ENCODE measurements at places on chromosomes 2 and 18. TPM values are rescaled to one million over a fixed set of nuclear protein-coding genes. Genes with fewer than 3 reads are reported as not detected.

The SOCS6 gene
- total RNA-seq, result 23.8 TPM

The GAL3ST2 gene
- total RNA-seq, result not detected

The RETSAT gene
- 55.8 TPM for total RNA-seq

The ASTL gene
- total RNA-seq, result not detected

The CEBPZ gene
- 61.4 TPM for total RNA-seq

The SLC14A1 gene
- 5.1 TPM for total RNA-seq

The TMEM37 gene
- not detected for total RNA-seq

The ZC3H8 gene
- 54.2 TPM for total RNA-seq

The ATP6V1C2 gene
- total RNA-seq, result not detected

GRCh38 chr18:50131591-50131990 lies 63.4 kb downstream of the MYO5B start:
- no peaks in the 10 kb centered on the region for H3K4me1 ChIP-seq
- no peak overlapping the region for H3K27ac ChIP-seq
- no peak overlapping the region for H3K4me3 ChIP-seq
- H3K36me3 ChIP-seq, result no peaks in the 10 kb centered on the region
- H3K27me3 ChIP-seq, result no peaks in the 10 kb centered on the region
- no peak for DNase-seq

DNA sequence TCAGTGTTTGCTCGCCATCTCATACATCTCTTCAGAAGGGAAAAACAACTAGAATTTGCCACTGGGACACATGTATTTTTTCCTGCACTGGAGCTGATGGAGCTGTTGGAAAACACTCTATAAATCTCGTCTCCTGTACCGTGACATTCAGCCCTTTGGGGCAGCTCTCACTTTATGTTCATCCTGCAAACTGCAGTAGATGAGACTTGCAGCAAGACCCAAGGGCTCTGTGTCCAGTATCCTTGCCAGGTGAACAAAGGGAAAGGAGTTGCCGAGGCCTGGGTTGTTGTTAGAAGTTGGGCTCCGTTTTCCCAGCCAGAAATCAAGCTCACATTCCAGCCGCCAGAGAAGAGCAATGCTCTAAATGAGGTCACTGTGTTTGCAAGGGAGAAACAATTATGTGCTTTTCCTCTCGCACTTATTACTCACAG lies 285.1 kb downstream of the SLC4A3 start:
- H3K27me3 ChIP-seq, result no peaks in the 10 kb centered on the region
- no peak overlapping the region for H3K4me3 ChIP-seq
- no peak overlapping the region for H3K27ac ChIP-seq
- peak; percentile 5 for DNase-seq

- no peak for DNase-seq
- no peaks in the 10 kb centered on the region for H3K36me3 ChIP-seq
- no peaks in the 10 kb centered on the region for H3K27me3 ChIP-seq
- no peak overlapping the region for H3K27ac ChIP-seq
Measured at GRCh38 chr2:9757501-9758264, 85.6 kb upstream of the TAF1B start.

DNA sequence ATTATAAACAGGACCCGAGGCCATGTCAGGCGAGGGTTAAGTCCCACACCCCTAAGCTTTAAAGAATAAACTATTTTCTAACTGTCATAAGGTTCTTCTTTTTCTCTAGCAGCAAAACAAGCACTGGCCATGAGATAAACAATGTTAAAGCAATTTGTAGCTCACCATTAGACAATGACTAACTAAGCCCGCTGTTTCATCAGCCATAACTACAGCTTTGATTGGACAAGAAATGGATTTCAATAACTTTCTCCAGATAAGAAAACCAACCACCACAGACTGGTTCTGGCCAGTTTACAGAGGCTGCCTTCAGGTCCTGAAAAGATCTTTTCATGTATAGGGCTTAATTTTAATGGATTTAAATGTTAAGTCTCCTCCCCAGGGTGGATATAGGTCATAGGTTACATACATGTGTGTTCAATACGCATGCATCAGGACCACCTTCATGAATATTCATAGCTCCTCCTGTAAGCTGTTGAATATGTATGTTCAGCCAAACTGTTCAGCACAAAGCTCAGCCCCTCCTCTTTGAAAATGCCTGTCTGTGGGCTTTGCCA lies 108.7 kb upstream of the RAB6C start:
- H3K36me3 ChIP-seq, result no peaks in the 10 kb centered on the region
- no peaks in the 10 kb centered on the region for H3K27me3 ChIP-seq
- H3K4me1 ChIP-seq, result no peaks in the 10 kb centered on the region
- DNase-seq, result peak; percentile 5
- no peak overlapping the region for H3K27ac ChIP-seq

DNA sequence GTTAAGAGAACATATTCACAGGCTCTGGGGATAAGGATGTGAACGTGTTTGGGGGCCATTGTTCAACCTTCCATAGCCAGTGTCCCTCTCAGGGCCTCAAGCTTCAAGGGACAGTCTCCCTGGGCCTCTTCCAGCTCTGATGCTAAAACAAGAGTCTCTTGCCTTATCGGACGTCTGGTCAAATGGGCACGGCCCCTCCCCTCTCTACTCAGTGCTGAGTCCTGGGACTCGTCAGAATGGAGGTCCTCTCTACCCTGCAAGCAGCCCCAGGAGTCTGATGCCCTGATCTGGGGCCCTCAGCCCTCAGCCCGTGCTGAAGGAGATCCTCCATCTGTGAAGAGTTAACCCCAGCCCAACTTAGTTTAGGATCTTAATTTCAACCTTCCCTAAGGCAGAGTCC lies 198.2 kb downstream of the ZFP36L2 start:
- no peak overlapping the region for H3K4me3 ChIP-seq
- no peaks in the 10 kb centered on the region for H3K27me3 ChIP-seq
- H3K36me3 ChIP-seq, result no peaks in the 10 kb centered on the region
- H3K27ac ChIP-seq, result no peak overlapping the region
- no peak for DNase-seq

DNA sequence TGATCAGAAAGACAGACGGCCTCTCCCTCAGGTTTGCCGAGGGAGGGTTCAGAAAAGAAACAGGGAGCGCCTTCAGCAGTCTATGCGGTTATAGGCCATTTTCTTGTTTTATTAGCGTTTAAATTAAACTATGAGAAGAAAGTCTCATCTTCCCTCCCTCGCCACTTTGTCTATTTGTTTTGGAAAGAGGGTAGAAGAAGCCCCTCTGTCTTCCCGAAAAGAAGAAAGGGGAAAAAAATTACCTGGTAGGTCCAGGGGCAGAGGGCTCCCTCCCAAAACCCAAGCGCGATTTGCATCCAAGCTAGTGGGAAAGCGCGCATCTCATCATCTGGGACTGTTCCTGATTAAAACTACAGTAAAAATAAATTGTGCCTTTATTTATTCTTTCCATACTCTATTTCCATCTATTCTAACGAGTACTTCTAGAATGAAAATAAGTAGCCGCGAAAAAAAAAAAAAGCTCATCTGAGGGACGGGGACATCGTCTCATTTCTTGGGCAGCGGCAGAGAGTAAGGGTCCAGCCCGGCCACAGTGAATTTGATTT lies 2.4 kb downstream of the PAX8 start:
- no peaks in the 10 kb centered on the region for H3K36me3 ChIP-seq
- H3K4me3 ChIP-seq, result no peak overlapping the region
- H3K27me3 ChIP-seq, result no peaks in the 10 kb centered on the region

DNA sequence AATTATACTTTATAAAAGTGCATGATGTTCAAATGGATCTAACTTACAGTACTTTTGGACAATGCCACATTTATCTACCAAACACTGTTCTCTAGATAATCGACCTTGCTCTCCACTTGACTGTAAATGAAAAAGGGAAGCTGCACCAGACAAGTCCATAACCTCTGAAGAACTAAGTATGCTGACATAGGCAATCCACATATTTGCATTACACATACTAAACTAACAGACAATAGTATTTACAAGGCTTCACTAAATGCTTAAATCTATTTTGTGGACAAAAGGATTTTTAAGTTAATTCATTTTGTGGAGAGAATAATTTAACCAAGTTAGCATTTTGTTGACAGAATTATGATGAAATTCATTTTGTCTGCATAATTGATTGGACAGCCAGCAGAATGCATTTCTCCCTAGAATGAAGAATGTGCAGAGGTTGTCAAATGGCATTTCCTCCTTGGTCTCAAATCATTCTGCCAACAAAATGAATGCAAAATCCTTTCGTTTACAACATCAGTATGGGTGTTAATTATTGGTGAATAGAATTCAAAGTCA lies 520.9 kb downstream of the CPS1 start:
- H3K36me3 ChIP-seq, result no peaks in the 10 kb centered on the region
- no peak overlapping the region for H3K27ac ChIP-seq
- DNase-seq, result no peak
- H3K4me1 ChIP-seq, result no peaks in the 10 kb centered on the region
- 0 out of 2 replicates have a peak, but pooled peaks cover 2% of the 10 kb centered on the region for H3K27me3 ChIP-seq

- H3K27ac ChIP-seq, result no peak overlapping the region
- no peaks in the 10 kb centered on the region for H3K36me3 ChIP-seq
- no peak for DNase-seq
- no peak overlapping the region for H3K4me3 ChIP-seq
- H3K27me3 ChIP-seq, result no peaks in the 10 kb centered on the region
Measured at GRCh38 chr2:172525601-172526000, 30.3 kb upstream of the PDK1 start.

GRCh38 chr2:7096726-7097352 lies 179.6 kb downstream of the RNF144A start:
- H3K27ac ChIP-seq, result no peak overlapping the region
- H3K27me3 ChIP-seq, result no peaks in the 10 kb centered on the region
- H3K36me3 ChIP-seq, result no peaks in the 10 kb centered on the region
- DNase-seq, result no peak
- no peak overlapping the region for H3K4me3 ChIP-seq
- H3K4me1 ChIP-seq, result peaks cover 11% of the 10 kb centered on the region

GRCh38 chr2:213089438-213089837 lies 62.0 kb downstream of the IKZF2 start:
- H3K36me3 ChIP-seq, result no peaks in the 10 kb centered on the region
- H3K4me1 ChIP-seq, result peaks cover 26% of the 10 kb centered on the region
- H3K4me3 ChIP-seq, result no peak overlapping the region

DNA sequence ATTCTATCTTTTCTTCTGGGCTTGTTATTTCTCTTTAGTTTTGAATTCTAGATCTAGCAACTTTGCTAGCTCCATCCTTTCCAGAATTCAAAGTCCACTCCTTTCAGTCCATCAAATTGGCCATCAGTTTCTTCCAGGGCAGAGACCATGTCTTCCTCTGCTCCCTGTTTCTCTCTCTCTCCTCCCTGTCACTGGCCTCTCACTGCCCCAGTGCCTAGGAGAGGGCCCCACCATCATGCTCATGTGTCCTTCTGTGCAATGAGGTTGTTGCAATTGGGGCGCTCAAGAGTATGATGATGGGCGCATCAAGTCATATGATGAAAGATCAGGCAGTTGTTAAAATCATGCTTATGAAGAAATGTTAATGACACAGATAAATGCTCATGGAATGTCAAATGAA lies 159.2 kb upstream of the HS6ST1 start:
- no peak overlapping the region for H3K4me3 ChIP-seq
- H3K27ac ChIP-seq, result no peak overlapping the region
- H3K27me3 ChIP-seq, result no peaks in the 10 kb centered on the region

DNA sequence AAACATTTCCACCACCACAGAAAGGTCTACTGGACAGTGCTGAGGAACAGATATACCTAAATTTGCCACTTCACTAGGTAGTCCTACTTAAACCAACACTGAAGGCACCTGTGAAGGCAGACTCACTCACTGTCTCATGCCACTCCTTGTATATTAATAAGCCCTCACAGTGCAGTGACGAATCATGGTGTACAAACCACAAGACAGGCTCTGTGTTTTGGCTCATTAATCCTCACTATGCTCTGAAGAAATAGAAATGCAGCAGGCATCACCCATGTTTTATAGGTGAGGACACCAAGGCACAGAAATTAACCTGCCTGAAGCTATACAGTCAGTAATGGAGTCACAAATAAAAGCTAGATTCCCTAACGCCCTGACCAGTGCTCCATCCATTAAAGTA lies 44.3 kb downstream of the BARD1 start:
- no peak overlapping the region for H3K4me3 ChIP-seq
- H3K27ac ChIP-seq, result no peak overlapping the region
- peaks cover 74% of the 10 kb centered on the region for H3K36me3 ChIP-seq
- H3K27me3 ChIP-seq, result no peaks in the 10 kb centered on the region

- peaks cover 43% of the 10 kb centered on the region for H3K4me1 ChIP-seq
- H3K27ac ChIP-seq, result peak overlapping the region; percentile 91
- H3K4me3 ChIP-seq, result no peak overlapping the region
- H3K36me3 ChIP-seq, result no peaks in the 10 kb centered on the region
- H3K27me3 ChIP-seq, result no peaks in the 10 kb centered on the region
Measured at GRCh38 chr2:9286554-9287399, 80.2 kb downstream of the ASAP2 start.

- peaks cover 9% of the 10 kb centered on the region for H3K36me3 ChIP-seq
- no peak overlapping the region for H3K4me3 ChIP-seq
- H3K27me3 ChIP-seq, result no peaks in the 10 kb centered on the region
- no peak for DNase-seq
- peaks cover 18% of the 10 kb centered on the region for H3K4me1 ChIP-seq
- H3K27ac ChIP-seq, result no peak overlapping the region
Measured at GRCh38 chr2:71597756-71598155, 144.4 kb downstream of the DYSF start.

DNA sequence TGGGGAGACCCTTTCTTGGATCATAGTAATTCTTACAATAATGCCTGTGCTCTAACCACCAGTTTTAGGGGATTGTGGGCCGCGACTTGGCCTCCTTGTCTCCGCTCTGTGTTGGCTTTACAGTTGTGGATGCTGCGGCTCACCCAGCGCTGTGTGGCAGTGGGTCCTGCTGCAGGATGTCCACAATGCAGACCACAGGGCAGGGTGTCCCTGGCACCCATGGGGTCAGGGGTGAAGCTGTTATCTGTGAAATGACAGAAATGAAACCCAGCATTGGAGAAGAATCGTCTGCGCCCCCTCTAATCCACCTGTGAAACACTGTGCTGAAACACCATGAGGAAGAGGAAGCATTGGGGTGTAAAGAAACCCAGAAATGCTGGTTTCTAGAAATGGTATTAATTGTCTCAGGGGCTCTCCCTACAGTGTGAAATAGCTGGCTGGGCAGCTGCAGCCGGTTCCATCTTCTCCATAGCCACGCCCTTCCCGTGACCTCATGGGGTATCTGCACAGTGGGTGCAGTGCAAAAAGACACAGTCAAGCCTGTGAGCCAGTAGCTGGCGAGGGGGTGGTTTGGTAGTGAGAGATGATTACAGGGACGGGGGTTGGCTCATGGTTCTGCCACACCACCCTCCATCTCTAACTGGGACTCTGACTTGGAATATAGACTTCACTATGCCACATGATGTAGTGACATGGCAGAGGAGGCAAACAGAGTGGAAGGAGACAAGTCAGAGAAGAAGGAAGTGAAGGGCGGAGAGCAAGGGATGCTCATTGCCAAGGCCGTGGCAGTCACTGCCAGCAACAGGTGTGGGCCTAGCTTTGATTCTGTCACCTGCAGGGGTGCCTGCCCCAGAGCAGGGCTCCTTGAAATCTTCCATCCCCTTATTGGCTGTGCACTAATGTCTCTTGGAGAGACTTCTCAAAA lies 16.2 kb downstream of the INPP4A start:
- H3K4me3 ChIP-seq, result no peak overlapping the region
- DNase-seq, result no peak
- no peaks in the 10 kb centered on the region for H3K27me3 ChIP-seq
- no peak overlapping the region for H3K27ac ChIP-seq
- H3K36me3 ChIP-seq, result no peaks in the 10 kb centered on the region

Measured in SJSA1 (cell line).